ENCODE measurements at places on chromosomes 3 and 15.

- no peak for DNase-seq
Measured at GRCh38 chr3:176286476-176287085, 910.7 kb downstream of the TBL1XR1 start.

DNA sequence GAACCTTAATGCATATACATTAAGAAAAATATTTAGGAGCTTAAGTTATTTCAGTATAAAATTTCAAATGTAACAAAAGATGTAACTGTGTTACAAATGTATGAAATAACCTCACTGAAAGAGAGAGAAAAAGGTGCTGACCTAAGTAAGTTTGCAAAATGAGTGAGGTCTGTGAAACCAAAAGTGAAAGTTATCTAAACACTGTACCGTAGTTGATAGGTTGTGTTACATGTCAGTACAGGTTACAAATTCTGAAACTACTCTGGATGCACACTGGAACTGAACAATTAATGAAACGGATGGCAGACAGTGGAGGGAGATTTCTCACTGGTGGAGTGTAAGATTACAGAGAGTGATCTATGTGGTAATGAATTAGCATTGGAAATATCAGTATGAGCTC is 420.7 kb downstream of the ZNF385D start:
- no peak for DNase-seq

- DNase-seq = no peak
Measured at GRCh38 chr15:90816401-90817116, 51.8 kb upstream of the FURIN start.

GRCh38 chr3:146473726-146474125 is 4.4 kb upstream of the PLSCR2 start:
- no peak for DNase-seq

GRCh38 chr3:9623148-9623547 is 26.2 kb upstream of the MTMR14 start:
- DNase-seq = no peak

DNA sequence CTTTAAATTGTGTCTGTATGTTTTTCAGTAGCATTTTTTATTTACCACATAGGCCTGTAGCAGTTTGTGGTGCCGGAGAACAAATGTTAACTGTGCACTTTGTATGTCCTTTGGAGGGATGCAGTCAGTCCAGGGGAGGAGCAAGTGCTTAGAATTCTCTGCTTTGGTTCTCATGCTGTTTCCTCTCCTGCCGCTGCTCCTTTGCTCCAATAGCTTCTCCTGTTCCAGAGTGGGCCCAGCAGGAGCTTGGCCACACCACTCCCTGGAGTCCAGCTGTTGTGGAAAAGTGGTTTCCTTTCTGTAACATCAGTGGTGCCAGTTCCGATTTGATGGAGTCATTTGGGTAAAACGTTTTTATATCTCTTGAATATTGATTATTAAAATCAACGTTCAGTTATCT is 16.6 kb downstream of the TICRR start:
- no peak for DNase-seq

- no peak for DNase-seq
Measured at GRCh38 chr3:88005066-88005465, 53.7 kb downstream of the CGGBP1 start.

GRCh38 chr15:80587816-80588456 is 107.2 kb upstream of the ABHD17C start:
- DNase-seq = no peak

DNA sequence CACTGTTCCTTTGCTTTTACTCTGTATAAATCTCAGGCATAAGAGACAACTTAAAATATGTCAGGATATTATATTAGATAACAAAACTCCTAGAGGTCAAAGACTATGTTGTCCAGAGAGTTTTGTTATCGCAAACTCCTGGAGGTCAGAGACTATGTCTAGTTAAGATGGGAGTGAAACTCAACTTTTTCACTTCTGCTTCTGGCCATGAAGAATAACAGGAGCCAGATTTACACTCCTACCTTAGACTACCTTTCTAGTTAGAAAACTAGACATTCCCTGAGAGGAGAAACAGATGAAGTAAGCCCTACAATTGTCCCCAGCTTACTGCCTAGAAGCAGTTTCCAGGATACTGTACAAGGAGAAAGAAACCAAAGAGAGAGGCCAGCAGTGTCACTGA is 255.4 kb upstream of the UBE2E1 start:
- DNase-seq = no peak

- no peak for DNase-seq
Measured at GRCh38 chr3:192655040-192655439, 72.3 kb downstream of the FGF12 start.

- DNase-seq = no peak
Measured at GRCh38 chr15:60744826-60745460, 266.0 kb upstream of the ICE2 start.

GRCh38 chr15:49877117-49877872 is 241.7 kb downstream of the ATP8B4 start:
- DNase-seq = no peak

GRCh38 chr3:49238274-49239127 is 38.5 kb downstream of the C3orf62 start:
- DNase-seq = no peak

- no peak for DNase-seq
Measured at GRCh38 chr3:16609927-16610580, 4.8 kb upstream of the DAZL start.

DNA sequence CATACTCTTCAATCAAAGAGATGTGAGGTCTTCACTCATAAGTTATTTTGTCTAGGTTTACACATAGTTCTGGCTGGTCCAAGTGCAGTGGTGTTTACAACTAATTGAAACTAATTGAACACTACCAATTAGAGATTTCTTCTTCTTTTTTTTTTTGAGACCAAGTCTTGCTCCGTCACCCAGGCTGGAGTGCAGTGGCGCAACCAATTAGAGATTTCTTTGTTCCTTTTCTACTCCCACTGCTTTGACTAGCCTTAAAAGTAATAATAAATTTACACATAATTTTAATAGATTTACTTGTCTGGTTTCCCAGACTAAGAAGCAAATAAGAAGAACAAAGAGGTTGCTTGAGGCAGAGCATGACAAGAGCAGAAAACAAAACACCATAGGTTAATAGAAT is 6.7 kb upstream of the DENND6A start:
- DNase-seq = no peak

- DNase-seq = peak; percentile 68
Measured at GRCh38 chr15:52735231-52736089, 54.7 kb downstream of the ONECUT1 start.

DNA sequence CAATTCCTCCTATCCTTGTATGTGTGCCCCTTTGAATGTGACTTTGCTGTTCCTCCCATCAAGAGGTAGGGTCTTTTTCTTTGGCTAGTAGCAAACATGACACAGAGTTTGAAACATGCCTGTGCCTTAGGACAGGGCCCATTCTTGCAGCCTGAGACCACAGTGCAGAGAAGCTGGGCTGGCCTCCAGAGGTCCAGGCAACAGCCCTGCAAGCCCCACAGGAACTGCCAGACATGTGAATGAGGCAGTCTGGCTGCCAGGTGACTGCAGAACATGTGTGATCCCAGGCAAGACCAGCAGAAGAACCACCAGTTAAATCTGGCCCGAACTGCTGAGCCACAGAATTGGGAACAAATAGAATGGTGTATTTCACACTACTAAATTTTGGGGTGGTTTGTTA is 1.2 kb upstream of the HGD start:
- DNase-seq = no peak

DNA sequence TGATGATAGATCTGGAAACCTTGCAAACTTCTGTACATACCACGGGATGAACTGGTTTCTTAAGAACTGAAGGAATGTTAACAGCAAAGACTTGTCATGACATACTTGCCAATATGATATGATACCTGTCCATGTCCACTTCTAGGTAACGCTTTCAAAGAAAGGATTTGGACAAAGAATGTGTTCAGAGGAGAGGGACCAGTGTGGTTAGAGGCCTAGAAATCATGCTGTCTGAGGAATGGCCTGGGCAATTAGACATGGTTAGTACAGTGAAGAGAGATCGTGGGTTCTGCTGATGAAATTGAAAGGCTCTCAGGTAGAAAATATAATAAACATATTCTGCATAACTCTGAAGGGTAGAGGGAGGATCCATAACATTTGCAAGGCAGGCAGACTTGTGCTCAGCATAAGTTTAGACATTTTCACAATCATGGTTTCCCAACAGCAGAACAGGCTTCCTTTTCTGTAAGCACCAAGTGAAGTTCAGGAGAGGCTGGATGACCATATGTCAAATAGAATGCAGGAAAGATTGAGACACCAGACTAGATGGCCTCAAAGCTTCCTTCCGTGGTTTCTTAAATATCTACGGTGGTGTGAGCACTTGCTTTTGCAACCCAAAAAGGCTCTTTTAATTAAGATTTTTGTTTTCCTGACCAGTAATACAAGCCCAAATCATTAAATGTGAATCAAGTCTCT is 39.9 kb downstream of the TGFBR2 start:
- DNase-seq = no peak

- DNase-seq = no peak
Measured at GRCh38 chr3:430186-430585, 233.6 kb downstream of the CHL1 start.

DNA sequence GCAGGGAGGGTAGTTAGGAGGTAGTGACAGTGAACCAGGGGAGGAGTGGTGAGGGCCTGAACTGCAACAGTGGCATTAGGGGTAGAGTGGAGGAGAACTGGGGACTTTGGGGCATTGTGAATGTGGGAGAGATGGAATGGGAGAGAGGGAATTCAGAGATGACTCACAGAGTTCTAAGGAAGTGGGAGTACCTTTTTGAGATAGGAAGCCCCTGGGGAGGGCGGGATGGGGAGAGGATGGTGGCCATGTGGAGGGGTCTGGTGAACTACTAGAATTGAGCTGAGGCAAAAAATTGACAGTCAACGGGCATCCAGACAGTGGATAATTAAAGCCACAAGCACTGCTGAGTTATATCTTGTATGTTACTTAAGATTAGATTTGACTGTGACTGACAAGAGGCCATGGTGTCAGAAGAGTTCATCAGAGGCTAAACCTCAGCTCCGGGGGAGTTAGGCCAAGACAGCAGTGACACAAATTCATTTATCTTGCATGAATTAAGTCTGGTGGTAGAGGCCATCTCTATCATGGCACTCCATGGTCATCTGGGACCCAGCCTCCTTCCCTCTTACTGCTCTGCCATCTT is 34.0 kb downstream of the PLEKHO2 start:
- no peak for DNase-seq

- DNase-seq = no peak
Measured at GRCh38 chr3:134406331-134407238, 32.3 kb upstream of the AMOTL2 start.

DNA sequence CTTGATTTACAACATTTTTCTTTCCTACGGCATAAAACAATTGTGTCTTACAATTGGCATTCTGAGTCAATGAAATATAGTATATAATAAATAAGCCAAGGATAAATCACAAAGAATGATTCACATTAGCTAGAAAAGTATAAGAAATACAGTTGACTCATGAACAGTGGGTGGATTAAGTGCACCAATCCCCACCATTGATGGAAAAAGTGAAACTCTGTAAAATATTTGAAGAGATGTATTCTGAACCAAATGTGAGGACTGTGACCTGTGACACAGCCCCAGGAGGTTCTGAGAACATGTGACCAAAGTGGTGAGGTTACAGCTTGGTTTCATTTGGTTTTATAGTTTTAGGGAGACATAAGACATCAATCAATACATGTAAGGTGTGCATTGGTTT is 227.5 kb downstream of the ALCAM start:
- DNase-seq = no peak

- DNase-seq = no peak
Measured at GRCh38 chr3:148173851-148174250, 523.9 kb upstream of the AGTR1 start.

GRCh38 chr15:87609474-87609873 is 647.1 kb downstream of the NTRK3 start:
- DNase-seq = no peak

DNA sequence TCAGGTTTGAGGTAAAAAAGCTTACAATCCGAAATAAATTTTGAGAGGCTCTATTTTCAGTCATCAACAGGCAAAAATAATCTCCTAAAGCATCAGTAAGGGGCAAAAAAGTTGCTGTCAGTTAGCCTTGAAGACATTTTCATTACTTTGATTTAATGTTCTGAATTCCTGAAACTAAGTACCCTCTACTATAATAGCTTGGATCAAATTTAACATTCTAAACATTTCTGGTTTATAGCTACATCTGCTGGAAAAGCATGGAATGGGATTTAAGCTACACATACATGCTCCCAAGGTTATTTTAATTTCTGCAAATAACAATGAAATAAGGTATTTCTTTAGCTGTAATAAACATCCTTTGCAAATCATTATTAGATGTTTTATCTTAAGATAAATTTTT is 245.4 kb downstream of the ULK4 start:
- DNase-seq = no peak

DNA sequence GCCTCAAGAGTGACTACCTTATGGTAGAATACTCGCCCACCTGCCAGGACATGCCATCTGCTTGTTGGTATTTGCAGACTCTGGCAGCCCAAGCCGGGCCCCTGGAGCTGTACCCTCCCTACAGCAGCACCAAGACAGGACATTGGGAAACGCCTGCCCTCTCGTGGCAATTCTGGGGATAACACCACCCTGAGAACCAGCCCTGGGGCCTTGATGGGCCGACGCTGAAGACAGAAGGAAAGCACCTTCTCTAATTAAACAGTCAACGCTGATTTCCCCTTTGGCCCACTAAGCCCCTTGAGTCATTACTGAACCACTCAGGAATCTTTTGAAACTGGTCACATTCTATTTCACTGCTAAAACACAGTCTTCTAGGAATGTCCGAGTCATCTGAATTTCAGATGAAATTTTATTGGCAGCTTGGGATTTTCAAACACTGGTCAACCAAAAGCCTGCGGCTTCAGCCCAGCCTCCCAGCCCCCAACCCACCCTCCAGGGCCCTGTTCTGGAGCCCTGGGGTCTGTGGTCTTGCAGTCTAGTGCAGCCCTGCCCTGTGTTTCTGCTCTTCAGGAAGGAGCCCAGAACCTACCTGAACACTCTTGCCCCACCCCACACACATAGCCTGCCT is 91.3 kb downstream of the TMEM266 start:
- peak; percentile 64 for DNase-seq

- no peak for DNase-seq
Measured at GRCh38 chr3:48344867-48345507, 11.5 kb upstream of the SPINK8 start.

DNA sequence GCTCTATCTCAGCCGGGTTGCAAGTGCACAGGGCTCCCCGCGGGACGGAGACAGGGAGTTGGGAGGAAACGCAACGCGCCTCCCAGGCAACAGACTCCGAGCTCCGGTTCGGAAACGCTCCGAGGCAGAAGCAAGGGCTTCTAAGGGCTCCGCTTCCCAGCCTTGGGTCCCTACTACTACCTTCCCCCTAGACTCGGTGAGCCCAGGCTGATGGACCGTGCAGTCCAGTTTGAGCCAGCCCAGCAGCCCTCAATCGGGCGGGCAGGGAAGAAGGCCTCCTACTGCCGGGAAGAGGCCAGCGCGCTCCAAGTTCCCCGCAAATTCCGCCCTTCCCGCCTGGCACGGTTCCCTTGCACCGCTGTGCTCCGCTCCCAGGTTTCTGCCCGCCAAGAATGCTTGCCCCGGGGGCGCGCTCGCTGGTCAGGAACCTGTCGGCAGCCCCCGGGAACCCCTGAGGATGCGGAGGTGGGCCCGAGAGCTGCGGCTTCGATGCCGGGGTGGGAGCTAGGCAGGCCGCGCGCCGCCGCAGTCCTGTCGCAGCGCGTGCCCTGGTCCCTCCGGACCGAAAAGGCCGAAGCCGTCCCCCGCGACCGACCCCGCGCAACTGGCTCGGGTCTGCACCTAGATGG is 728 bp downstream of the TRANK1 start:
- DNase-seq = peak; percentile 21

Measured in central memory CD8-positive, alpha-beta T cell (primary cell).